ENCODE measurements at places on chromosomes 1 and 21.

DNA sequence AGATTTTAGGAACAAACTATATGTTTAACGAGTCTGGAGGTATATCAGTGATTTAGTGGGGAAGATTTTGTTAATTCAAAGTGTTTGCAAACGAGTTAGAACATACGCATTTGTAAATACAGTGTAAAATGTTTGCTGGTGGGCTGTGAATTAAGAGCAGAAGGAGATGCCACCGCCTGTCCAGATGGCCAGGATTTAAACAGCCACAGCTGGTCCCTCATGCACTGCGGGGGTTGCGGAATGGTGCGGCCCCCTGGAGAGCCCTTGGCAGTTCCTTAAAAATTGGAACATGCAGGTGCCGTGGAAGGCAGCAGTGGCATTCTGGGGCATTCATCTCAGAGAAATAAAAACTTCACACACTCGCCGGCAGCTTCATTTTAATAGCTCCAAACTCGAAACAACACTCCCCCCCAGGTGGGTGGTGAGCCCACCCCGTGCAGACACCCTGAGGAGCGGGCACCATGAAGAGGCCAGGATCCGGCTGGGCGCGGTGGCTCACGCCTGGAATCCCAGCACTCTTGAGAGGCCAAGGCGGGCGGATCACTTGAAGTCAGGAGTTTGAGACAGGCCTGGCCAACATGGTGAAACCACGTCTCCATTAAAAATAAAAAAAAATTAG, 3.5 kb upstream of the C1orf159 start:
- DNase-seq = no peak

DNA sequence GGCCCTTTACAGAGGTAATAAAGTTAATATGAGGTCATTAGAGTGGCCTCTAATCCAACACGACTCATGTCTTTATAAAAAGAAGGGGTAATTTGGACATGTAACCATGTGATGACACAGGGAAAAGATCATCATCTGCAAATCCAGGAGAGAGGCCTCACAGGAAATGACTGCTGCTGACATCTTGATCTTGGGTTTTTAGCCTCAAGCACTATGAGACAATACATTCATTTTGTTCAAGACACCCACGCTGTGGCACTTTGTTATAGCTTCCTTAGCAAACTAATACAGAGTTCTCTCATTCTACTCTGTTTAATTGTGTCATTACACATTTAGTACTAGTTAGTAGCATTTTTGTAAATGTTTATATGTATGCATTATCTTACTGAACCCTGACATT, 64.0 kb upstream of the RUNX1 start:
- DNase-seq = no peak

DNA sequence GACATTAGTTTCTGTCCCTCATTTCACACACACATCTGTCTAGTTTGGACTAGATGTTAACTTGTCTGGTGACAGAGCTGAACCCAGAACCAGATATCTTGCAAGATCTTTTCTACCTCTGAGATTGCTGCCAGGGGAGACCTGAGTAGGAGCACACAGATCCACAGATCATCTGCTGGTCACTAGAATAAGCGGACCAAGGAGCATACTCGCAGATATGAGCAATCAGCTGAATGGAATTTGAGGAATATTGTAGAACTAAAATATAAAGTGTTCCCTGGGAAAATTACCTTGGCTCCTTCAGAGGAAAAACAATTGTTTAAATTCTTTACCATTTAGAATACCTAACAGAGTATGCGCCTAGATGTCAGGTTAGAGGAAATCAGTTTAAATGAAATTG, 90.7 kb downstream of the TNFSF18 start:
- no peak for DNase-seq

- DNase-seq = peak; percentile 37
Measured at GRCh38 chr1:22053017-22053860, 730 bp downstream of the CDC42 start.

DNA sequence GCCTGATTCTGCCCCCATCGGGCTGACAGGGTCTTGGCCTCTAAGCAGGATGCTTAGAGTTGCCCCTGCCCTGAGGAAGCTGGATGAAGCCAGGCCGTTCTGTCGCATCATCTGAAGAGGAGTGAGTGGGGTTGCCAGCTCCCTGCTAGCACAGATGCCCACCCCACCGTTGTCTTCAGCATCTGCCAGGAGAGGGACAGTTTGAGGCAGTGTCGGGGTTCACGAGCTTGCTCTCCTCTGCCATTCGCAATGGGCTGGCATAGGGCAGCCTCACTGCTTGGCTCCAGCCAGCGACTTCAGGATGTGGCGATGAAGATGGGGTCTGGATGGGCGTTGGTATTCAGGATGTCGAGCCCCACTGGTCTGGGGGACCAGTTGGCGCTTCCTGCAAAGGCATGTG, 145.7 kb upstream of the VAMP3 start:
- no peak for DNase-seq

- DNase-seq = no peak
Measured at GRCh38 chr1:111347026-111347425, 56.4 kb downstream of the CHIA start.

DNA sequence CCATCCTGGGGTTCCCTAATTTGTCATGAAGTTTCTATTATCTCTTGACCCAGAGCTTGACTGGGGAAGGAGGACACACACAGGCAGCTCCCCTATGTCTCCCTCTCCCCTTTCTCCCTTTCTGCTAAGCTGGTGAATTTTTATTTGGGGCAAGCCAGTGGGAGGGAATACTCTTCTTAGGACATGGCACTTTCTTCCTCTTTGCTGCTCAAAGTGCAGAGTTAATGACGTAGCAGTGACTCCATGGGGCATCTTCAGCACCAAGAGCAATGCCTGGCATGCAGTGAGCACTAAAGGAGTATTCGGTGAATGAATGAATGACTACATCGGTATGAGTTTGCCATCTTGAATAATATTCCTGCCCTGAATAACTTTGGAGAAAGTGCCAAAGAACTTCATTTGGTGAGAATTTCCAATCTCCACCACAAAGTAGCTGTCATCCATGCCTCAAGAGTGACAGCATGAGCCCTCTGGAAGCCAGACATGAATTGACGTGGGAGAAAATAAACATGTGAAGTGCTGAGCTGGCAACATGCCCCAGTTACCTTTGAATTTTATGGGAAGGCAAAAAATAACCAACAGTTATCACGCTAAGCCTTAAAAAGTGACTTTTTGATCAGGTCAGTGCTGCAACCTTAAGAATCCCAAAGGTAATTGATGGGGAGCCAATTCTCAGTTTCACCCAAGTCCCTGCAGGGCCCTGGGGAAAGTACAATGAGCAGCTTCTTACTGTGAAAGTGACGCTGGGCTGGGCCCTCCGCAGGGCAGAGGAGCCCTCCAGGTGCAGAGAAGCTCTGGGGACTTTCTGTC, 22.1 kb upstream of the ATF3 start:
- DNase-seq = no peak

DNA sequence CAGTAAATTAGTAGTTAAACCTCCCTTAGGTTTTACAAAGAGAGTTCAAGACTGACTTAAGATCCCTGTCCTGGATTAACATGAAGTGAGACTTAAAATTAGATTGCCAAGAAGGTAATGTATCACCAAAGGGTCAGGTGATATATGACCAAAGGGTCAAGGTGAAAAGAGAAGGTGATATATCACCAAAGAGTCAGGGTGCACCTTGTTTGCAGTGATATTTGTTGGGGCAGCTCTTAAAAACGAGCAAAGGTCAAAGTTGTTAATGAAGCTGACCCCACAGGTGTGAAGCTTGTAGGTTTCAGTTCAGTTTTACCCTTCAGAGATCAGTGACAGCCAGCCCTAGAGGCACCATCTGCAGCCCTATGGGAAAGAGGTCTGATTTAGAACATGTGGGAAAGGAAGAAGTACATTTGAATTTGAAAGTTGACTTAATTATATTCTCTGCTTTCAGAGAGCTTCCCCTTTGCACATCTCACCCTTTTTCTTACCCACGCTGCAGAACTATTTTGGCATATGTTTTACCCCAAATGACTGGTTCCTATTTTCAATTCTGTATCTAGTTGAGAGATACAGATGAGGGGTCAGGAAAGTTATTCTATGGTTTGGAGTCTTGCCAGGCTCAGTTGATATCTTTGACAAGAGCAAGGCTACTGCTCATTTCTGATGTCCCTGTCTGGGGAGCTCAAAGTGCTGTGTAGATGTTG, 170.8 kb downstream of the S1PR1 start:
- no peak for DNase-seq

GRCh38 chr1:180168786-180169639, 14.3 kb downstream of the QSOX1 start:
- no peak for DNase-seq
